ENCODE measurements at places on chromosomes 4 and X.

- no peak for DNase-seq
Measured at GRCh38 chr4:156942991-156943390, 28.6 kb downstream of the PDGFC start.

DNA sequence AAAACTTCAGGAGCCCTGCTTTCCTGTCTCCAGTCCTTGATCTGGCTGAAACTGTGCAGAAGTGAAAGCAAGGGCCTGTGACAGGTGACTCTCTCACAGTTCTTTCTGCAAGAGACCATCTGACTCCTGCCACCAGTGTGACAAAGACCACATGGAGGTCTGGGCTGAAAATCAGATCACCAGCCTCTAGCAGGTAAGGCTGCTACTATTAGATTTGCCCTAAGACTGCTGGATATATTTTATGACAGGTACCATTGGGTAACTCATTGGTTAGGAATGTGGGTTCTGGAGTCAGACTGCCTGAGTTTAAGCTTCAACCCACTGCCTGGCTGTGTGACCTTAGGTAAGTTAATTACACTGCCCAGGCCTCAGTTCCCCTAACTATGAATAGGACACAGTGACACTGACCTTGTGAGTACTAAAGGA is 163.3 kb upstream of the SLC7A11 start:
- peak; percentile 71 for DNase-seq

DNA sequence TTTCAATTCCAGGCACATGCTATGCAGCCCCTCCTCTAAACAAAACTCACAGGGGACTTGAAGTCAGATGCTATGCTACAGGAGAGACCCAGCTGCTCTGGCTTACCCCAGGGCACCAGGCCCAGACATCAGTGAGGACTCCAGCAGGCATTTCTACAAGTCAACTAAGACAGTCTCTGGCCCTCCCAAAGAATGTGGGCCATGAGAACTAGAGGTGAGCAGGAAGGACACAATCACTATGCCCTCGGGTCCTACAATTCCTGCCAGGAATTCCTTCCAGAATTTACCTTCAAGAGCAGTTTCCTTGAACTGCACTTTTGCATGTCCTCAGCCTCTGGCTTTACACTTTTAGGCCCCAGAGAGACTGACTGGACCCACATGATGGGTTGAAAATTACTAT is 17.4 kb downstream of the TMEM192 start:
- DNase-seq, result no peak

DNA sequence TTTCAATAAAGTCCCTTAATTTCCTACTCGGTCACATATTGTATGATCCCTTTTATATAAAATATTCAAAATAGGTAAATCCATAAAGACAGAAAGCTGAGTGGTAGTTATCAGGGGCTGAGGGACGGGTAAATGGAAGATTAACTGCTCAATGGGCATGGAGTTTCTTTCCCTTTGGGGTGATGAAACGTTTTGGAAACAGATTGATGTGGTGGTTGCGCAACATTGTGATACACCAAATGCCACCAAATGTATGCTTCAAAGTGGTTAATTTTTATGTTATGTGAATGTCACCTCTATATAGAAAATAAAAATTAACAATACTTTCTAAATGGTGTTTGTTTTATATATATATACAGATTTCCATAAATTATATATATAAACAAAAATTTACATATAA is 15.0 kb upstream of the MAOB start:
- DNase-seq, result no peak

DNA sequence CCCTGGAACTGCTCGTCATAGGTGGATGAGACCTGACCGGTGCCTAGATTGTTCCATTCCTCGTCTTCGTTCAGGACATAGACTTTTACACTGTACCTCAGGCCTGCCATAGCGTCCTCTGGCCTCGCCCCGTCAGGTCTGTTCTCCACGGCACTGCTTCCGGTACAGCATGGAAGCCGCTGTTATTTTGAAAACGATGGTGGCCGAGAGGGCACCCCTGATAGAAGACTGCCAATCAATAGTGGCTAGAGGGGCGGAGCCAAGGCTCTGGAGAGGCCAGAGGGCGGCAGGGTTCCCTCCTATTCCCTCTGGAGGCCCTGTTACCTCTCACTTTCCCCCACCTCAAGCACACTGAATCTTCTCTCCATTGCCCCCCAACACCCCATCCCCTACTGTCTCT is at the start of gene PPP4R3C:
PPP4R3C (minus strand) TSS at position 155 of the 400 bp plus-strand sequence; CDS start at position 110, 45 bp downstream.
- DNase-seq, result no peak

DNA sequence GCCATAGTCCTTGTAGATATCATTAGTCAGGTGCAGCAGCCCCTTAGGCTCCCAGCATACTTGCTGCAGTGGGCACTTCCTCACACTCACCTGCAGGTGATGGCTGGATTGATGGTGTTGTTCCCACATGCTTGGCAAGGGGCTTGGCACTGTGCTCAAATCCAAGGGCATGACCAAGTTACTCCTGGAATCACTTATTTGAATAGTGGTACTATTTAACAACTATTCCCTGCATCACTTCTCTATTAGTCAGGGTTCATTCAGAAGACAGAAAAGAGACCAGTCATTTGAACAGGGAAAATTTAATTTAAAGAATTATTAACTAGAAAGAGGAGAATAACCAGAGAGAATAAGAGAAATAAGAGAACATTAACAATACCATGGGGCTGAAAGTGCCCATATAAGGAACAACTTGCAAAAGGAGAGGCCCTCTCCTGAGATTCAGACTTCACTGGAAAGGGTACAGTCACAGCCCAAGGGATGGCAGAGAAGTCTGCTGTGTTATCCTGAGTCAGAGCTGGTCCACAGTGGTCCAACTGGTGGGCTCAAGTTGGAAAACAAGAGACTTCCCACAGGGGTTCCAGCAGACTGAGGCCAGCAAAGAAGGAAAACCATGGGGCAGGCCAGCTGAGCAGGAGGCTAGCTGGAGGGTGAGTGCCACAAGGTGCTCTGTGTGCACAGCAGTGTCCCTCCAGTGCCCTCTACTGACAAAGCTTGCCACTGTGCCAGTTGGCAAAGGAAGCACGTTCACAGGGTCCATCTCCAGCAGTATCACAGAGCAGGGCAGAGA is 9.8 kb downstream of the SPP1 start:
- DNase-seq, result peak; percentile 79

- DNase-seq, result no peak
Measured at GRCh38 chr4:11455201-11455835, 26.6 kb upstream of the HS3ST1 start.

GRCh38 chrX:134377537-134377936 is 82.4 kb upstream of the HPRT1 start:
- peak; percentile 35 for DNase-seq

All from inflammatory macrophage (primary cell).